ENCODE measurements at places on chromosomes 5 and 9.

DNA sequence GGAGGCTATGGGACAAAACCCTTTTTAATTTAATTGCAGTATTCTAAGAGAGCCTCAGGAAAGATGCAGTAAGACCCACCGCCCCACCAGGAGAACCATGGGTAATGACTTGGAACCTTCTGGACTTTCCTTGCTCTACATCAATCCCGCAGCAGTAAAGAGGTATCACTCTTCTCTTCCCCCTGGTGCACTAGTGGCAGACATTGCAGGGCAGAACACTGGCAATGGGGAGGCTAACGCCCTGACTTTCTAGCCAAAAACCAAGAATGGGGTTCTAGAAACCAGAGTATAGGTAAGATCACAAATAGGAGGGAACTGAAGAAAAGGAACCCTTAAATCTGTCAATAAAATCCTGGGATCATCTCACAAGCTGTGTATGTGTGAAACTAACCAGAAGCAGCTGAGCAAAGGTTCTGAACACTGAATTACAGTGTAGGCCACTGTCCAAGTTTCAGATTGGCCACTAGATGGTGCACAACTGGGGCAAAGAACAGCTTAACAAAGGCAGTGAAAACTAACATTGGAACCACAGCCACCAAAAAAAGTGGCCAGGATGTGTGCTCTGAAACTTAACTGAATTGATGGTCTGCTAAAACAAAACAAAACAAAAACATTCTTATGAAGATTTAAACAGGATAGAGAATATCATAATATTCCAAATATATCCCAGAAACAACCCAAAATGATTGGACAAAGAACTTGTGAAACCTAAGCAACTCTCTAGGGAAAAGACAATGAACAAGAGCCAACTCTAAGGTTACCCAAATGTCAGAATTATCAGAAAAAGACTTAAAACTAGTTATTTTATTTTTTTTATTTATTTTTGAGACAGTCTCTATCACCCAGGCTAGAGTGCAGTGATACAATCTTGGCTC is 6.6 kb upstream of the FAM151B start:
- no peak for DNase-seq

DNA sequence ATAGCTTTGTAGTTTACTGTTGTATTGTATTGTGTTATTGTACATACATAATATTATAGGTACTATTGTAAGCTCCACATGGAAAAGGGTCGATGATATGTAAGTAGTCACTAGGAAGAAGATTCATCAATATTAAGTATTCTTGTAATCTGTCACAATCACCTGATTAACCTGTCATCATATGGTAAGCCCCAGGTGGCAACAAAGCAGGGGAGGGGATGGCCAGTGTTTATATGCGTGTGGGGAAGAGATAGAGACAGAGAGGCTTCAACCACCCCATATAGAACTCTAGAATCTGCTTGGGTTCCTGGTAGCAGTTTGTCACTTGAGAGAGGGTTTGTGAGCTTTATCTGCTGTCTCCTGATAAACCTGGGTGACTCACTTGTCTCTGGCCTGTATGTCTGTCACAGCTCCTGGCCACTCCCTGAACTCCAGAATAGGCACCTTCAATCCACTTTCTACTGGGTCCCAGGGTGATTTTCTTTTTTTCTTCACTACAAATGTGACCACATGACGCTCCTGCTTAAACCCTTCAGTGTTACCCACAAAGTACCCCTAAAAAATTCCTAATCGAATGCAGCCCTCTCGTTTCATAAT is 48.9 kb upstream of the CPEB4 start:
- no peak for DNase-seq

GRCh38 chr5:123937230-123937629 is 425.3 kb downstream of the CSNK1G3 start:
- DNase-seq = no peak

DNA sequence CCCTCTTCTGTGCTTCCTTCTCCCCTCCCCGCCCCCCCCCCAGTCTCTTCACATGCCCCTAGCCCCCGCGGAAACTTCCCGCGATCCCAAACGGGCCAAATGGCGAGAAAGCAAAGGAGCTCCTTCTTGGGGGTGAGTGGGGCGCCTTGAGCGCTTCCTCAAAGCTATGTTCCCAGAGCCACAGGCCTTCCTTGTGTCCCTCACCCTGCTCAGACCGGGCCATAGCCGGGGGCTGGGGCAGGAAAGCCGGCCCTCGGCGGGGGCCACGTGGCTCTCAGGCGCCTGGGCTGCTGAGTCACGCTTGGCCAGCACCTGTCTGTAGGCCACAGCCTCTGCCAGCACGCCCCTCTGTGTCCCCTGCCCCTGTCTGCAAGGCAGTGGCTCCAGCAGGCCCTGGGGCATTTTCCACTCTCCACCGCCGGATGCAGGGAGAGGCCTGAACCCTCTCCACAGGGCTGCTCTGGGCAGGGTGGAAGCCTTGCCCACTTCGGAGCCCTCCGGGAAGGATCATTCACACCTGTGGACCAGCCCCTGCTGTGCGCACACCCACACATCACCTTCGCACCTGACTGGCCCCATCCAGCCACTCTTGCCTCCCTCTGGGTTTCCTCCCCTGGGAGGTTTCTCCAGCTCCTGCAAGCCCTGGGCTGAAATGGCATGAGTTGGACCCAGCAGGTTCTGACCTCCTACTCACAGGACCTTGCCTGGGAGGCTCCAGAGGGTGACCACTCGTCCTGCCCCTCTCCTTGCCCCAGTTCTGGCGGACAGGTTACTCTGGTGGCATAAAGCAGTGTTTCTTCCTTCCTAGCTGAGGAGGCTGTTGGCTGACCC is 1.2 kb upstream of the SQSTM1 start:
- DNase-seq = no peak

Measured in stimulated activated CD4-positive, alpha-beta T cell treated with anti-CD3 and anti-CD28 coated beads, Interleukin-15, amount 100 ng/mL, for 48 hours (primary cell).